ENCODE measurements at places on chromosomes 7 and 10.

- DNase-seq: no peak
Measured at GRCh38 chr7:47000561-47000960, 581.4 kb downstream of the TNS3 start.

DNA sequence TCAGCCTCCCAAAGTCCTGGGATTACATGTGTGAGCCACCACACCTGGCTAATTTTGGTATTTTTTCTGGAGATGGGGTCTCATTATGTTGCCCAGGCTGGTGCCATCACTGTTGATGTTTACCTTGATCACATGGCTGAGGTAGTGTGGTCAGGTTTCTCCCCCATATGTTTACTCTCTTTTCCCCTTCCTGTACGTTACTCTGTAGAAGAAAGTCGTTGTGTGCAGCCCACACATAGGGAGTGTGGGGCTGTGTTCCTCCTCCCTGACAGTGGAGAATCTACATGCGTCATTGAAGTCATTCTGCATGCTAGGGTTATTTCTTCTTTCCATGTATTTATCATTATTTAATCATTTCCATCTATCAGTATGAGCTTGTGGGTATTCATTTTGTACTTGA, 16.3 kb upstream of the ORAI2 start:
- DNase-seq: no peak

DNA sequence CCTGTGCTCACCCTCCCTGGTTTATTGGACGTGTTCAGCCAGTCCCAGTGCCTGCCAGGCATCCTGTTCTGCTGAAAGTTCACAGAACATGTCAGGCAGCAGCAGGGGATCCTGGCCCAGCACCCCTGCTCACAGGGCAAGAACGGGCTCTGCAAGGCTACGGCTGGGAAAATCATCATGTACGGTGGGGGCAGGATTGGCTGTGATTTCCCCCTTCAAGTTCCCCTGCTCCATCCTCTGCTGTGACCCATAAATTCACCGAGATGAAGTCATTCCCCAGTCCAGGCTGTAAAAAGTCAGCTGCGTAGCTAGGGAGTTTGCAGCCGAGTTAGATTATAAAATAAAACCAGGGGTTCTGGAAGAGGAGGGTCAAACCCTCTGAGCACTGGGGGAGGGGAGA, 484.1 kb upstream of the ZMIZ1 start:
- no peak for DNase-seq

DNA sequence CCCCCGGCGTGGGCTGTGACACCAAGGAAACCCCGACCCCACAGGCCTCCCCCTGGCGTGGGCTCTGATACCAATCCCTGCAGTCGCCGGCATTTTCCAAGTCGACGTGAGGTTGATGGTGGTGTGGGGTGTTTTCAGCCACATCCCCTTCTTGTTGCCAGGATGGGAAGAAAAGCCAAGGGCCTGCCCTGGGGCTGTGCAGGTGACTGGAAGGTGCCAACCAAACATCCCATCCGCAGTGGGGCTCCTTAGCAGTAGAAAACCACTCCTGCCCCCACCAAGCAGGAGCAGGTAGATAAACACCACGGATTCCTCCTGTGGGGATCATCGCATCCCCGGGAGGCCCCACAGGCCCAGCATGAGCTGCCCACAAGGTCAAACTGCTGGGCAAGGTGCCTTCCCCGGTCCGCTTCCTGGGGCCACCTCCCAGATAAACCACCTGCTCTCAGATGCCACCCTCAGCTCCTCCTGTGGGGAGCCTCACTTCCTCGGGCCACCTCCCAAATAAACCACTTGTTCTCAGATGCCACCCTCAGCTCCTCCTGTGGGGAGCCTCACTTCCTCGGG, 88.5 kb upstream of the DIP2C start:
- DNase-seq: no peak

GRCh38 chr7:150955519-150956394, 22.4 kb downstream of the KCNH2 start:
- DNase-seq: no peak

GRCh38 chr10:133520193-133520738, 6.9 kb upstream of the CYP2E1 start:
- DNase-seq: peak; percentile 70

GRCh38 chr10:104069613-104070012, 16.1 kb downstream of the COL17A1 start:
- no peak for DNase-seq

DNA sequence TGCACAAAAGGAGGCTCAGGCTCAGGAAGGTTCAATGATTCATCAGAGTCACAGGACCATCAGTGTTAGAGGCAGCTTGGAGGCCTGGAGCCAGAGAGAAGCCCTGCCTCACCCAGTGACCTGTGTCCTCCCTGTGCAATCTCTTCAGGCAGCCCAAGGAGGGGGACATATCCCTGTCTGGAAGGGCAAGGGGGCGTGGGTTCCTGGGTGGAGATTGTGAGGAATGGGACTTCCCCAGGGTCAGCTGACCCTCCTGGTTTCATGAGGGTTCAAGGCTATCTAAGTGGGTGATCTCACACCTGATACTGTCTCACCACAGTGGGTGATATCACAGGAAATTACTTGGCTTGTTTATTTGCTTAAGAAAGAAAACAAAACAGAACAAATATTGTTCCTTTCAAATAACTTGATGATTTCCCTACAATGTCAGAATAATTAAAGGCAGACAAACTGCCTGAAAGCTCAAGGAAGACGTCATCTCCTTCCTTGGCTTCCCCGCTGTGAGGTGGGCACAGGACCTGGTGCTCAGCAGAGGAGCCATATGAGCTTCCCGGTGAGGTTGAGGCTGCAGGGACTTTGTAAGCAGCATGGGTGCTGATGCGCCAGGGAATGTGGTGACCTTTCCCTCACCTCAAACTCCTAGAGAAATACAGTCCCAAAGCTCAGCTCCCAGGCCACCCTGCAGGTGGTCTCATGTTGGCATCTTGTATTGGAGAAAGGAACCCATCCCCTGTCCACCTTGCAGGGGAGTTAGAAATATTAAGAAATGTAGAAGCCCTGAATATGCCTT, 763.2 kb downstream of the GRID1 start:
- no peak for DNase-seq

DNA sequence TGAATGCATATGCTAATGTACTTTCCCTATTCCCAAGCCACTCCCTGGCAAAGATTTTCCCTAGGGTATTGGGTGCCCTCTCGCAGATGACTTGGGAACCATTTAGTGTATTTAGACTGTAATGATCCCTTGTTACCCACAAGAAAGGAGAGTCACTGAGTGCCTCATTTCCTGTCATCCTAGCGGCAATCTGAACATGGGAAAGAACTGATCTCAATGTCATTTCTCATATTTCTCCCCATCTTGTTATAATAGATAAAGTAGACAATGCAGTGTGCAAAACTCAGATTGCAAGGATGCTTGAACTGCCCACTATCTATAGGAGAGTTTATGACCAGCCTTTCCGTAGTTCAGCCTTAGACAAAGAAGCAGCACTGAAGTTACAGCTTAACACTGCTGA, 123.3 kb downstream of the MICU1 start:
- DNase-seq: no peak

GRCh38 chr7:8440670-8441069, 7.3 kb downstream of the NXPH1 start:
- no peak for DNase-seq

DNA sequence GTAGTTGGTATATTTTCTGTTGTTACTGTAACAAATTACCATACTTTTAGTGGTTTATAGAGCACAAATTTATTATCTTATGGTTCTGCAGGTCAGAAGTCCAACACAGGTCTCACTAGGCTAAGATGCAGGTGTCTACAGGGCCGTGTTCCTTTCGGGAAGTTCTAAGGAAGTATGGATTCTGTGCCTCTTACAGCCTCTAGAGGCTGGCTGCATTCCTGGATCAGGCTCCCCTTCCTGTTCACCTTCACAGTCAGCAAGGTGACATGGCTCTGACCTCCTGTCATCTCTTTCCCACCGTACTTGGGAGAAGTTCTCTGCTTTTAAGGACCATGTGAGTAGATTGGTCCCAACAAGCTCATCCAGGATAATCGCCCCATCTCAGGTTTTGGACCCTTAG, 37.3 kb downstream of the BMPR1A start:
- no peak for DNase-seq

GRCh38 chr10:49286686-49287085, 12.3 kb upstream of the C10orf71 start:
- no peak for DNase-seq

DNA sequence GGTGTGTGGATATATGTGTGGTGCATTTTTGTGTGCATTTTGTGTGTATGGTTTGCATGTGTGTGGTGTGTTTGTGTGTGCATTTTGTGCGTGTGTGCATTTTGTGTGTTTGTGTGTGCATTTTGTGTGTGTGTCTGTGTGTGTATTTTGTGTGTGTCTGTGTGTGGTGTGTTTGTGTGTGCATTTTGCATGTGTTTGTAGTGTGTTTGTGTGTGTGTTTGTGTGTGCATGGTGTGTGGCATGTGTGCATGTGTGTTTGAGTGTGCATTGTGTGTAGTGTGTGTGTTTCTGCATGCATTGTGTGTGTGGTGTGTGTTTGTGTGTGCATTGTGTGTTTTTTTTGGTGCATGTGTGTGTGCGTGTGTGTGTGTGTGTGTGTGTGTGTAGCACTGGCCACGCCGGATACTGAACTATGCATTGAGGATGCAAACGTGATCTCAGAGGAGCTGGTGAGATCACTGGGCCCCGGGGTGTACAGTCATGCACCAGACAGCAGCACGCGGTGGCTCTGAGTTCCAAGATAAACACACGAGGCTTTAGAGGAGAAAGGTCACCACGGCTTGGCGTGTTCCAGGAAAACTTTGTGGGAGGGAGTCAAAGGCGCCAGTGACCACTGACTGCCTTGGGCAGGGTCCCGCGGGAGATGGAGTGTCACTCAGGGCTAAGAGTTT, 106.6 kb upstream of the SHH start:
- DNase-seq: no peak

GRCh38 chr7:91556956-91557650, 292.9 kb downstream of the FZD1 start:
- DNase-seq: no peak

- DNase-seq: no peak
Measured at GRCh38 chr7:75739796-75740672, 1.3 kb upstream of the HIP1 start.

GRCh38 chr7:91789086-91789485, 91.4 kb downstream of the MTERF1 start:
- no peak for DNase-seq

DNA sequence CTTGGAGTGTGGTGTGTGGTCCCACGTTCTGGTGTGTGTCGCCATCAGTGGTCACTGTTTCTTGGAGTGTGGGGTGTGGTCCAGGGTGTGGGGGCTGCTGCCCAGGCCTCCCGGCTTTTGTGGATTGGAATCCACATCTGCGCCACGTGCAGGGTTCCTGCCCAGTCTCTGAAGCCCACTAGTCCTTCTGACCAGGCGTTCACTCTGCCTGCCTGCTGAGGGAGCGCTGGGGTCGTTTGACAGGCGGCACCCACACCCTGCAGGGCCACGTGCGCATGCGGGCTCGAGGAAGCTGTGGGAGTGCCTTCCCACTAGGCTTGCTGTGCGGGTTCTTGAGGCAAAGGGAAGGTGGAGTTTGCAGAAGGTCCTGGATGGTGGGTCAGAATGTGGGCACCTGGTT, 51.4 kb downstream of the INPP5A start:
- no peak for DNase-seq

DNA sequence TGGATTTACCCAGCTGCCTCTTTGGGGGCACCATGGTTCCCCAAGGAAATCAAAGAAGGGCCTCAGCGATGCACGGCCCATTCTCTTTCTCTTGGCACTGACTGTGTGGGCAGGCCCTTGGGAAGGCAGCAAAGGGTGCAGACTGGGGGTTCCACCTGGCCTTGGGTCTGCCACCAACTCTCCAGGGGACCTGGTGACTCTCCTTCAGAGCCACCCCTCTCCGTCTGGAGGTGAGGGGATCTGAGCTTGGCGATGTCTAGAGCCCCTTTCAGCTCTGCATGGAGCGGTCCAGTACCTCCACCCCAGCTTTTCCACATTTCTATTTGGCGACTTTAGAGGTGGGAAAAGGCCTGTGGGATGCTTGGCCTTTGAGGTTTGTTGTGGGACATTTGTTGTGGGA, 69.1 kb downstream of the C10orf120 start:
- no peak for DNase-seq

DNA sequence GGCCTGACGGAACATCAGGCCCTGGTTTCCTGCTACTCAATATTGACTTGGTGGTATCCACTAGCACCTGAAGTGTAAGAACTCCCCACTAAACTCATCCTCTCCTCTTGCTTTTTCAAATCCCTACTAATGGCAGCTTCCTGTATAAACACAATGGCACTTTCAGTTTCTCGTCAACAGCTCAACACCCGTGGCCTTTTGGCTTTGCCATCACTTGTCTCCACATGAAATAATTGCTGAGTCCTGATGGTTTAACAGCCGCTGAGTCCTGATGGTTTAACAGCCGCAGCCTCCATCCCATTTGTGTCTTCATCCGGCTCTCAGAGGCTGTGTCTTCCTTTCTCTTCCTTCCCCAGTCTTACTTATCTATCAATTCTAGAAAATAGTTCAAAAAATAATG, 261.4 kb upstream of the PITRM1 start:
- no peak for DNase-seq

DNA sequence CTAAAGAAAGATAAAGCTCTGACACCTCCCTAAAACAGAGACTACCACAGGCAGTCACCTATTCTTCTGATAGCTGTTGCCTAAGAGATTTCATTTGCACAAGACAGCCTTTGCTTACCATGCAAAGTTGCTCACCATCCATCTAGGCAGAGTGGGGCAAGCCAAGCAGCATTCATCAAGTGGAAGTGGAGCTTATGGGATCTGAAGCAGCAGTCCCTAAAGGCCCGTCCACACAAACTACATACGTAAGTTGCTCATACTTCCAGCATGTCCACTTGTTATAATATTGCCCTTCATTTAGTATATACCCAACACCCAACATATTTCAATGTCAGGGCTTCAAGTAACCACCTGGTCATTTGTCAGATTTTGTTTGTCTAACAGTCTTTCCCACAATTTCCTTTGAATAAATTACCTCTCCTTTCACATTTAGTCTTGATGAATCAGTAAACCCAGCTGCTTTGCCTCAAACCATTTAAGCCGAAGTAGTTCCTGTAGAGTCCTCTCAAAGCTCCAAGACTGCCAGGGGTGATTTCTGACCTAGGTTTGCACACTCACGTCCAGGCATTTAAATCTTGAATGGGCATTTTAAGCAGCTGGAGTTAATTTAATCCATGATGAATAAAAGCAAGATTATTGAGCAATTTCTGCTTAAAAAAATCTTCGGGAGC, 67.9 kb downstream of the ATAD1 start:
- no peak for DNase-seq

- DNase-seq: no peak
Measured at GRCh38 chr7:151225948-151226510, 976 bp downstream of the ABCF2 start.

- DNase-seq: no peak
Measured at GRCh38 chr10:126405239-126405775, 17.0 kb upstream of the ADAM12 start.

GRCh38 chr10:650441-650851, 39.0 kb downstream of the DIP2C start:
- DNase-seq: no peak

DNA sequence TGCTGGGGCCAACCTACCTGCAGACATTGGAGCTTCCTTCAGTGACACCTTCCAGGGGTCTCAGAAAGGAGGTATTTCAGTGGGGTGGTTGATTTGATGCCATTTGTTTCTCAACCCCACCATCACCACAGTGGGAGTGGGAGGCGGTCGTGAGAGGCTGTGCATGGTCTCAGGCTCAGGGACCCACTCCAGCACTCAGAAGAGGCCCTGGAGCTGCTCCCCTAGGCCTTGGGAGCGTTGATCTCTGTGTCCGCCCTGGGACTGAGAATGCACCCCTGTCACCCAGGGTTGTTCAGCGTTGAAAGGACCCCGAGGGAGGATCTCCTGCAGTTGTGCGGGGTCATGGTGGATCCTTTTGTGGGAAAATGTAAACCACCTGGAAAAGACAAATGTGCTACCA, 410.6 kb downstream of the GLRX3 start:
- no peak for DNase-seq

Data from KG1 (cell line).